Foreskin melanocyte (primary cell): ENCODE measurements at places on chromosomes 3 and 15.

DNA sequence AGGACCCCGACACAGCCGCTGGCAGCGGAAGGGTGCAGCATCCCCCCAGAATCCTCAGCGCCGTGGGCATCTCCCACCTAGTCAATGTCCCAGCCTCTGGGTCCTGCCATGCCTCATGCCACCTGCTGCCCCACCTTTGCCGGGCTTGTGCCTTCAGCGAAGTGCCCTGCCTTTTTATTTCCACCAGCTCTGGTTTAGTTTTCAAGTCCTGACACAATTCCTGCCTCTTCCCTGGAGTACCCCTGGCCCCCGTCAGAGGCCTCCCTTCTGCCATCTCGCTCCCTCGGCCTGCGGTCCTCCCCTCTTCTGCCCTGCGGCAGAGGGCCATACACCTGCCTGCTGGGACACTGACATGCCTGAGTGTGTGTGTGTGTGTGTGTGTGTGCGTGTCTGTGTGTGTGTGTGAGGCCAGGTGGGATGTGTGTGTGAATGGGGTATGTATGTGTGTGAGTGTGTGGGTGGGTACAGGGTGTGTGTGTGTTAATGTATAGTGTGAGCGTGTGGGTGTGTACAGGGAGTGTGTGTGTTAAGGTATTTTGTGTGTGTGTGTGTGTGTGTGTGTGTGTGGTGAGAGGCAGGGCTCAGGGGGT, 129.9 kb downstream of the SMAD6 start:
- DNase-seq = no peak

DNA sequence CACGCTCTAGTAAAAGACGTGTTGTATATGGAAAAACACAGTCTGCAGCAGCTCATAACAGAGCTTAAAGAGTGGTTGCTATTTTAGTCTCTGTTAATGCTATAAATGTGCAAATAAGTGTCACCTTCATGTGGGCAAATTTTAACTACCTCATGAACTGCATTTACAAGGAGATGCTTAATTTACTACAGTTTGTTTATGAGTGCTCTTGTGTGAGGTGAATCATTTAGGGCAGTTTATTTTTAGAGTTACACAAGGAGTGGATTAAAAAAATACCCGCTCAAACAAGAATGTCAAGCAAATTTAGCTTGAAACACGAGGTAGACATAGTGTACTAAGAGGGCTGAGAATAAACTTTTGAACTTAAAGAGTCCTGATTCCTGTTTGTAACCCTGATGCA, 579.0 kb downstream of the MFSD1 start:
- DNase-seq = no peak

- DNase-seq = no peak
Measured at GRCh38 chr3:127087441-127087840, 104.5 kb downstream of the PLXNA1 start.

- no peak for DNase-seq
Measured at GRCh38 chr15:33396475-33396874, 85.7 kb downstream of the RYR3 start.

GRCh38 chr3:197547306-197548011, 8.3 kb downstream of the BDH1 start:
- no peak for DNase-seq

DNA sequence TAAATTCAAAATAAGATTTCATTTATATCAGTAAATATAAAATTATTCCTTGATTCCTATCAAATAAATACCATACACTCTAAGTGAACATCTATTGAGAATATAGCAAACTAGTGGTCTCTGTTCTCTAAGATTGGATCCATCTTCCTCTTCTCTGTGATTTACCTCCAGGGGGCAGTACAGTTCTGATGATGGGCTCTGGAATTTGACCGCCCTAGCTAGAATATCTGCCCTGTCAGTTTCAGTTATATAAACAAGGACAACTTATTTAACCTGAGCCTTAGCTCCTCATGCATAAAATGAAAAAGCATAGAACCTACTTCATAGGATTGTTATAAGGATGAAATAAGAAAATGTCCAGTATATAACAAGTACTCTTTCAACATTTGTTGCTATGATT, 171.1 kb upstream of the CCDC54 start:
- DNase-seq = peak; percentile 44

DNA sequence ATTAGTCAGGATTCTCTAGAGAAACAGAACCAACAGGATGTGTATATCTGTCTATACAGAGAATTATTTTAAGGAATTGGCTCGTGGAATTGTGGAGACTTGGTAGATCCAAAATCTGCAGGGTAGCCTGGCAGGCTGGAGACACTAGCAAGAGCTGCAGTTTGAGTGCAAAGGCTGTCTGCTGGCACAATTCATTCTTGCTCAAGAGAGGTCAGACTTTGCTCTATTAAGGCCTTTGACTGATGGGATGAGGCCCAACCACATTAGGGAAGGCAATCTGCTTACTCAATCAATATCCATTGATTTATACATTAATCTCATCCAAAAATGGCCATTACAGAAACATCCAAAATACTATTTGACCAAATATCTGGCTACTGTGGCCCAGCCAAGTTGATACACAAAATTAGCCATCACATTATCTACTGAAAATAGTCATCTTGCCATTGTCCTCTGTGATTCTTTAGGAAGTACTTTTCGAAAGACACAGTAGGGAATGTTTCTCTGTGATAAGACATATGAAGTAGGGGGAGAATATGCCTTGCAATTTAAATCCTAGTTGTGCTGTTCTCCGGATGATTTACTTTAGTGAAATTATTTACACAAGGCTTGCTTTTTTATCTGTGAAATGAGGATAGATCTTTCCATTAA, 873.8 kb downstream of the ROBO2 start:
- DNase-seq = no peak

GRCh38 chr3:167840247-167840646, 104.7 kb downstream of the SERPINI1 start:
- DNase-seq = no peak

GRCh38 chr15:25784876-25785640, 78.1 kb downstream of the ATP10A start:
- DNase-seq = no peak

DNA sequence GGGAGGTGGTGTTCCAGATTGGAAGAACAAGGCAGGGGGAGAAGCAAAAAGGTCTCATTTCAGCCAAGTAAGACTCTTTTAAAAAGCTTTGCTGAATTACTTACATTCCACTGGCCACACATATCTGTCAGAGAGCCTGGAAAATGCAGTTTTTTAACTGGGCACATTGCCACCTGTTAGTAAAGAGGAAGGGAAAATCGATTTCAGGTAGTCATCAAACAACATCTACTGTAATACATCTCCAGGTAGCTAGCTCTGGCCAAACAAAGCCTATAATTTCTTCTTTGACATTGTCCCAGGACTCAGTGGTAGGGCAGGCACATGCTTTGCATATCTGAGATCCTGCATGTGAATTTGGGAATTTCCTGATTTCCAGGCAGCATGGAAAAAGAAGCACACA, 480.7 kb upstream of the SUCLG2 start:
- DNase-seq = no peak

DNA sequence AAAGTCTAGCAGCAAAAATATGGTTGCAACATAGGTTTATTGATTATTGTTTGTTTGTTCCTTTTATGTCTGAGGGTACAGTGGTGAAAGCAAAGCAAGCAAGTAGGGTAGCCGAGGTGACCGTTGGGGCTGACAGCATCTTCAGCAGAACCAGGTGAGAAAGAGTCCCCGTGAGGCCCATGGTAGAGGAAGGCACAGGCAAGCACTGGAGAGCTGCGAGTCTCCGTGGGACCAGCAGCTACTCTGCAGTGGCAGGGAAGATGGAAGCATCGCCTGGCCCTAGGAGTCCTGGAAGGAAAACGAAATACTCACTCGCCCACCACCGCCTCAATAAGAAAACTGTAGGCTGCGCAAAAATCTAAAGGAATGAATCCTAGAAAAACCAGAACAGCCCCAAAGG, 25.3 kb upstream of the GABRA5 start:
- DNase-seq = no peak

DNA sequence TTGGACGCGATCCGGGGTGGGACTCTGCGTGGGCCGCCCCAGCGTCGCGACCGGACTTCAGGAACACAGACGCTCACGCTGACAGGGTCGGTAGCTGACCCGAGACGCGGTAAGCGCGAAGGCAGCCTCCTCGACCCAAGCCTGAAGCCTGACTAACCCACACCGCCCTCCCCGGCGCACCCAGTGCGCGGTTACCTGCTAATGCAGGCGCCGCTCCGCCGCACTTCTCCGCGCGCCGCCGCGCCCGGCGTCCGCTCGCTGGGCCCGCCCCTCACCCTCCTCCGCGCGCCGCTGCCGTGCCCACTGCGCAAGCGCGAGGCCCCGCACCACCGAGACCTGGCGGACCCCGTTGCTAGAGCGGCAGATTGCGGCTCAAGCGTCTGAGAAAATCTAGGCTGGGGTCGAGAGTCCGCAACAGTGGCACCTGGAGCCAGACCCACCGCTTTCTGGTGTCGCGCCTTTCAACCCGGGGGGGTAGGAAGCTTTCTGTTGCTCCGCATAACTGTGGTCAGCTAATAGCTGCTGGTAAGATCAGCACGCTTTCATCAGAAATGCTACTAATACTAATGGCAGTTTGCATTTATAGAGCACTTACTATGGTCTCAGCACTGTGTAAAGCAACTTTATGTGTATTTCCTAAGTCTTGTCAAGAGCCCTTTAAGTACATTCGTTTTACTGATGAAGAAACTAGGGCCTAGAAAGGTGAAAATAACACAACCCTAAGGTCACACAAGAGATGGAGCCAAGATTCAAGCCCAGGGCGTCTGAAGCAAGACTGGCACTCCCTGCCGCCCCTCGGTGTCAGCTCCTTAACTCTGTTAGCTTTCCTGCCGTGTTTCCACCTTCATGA, at the start of gene TBCCD1:
Gene TBCCD1 (minus strand): TSS at position 268 of the 850 bp plus-strand sequence. CDS start 3,010 bp downstream, outside the sequence.
- DNase-seq = peak; percentile 80
